T-helper 17 cell (primary cell): ENCODE measurements at places on chromosomes 16 and 17. TPM values are rescaled to one million over a fixed set of nuclear protein-coding genes. Genes with fewer than 3 reads are reported as not detected.

DNA sequence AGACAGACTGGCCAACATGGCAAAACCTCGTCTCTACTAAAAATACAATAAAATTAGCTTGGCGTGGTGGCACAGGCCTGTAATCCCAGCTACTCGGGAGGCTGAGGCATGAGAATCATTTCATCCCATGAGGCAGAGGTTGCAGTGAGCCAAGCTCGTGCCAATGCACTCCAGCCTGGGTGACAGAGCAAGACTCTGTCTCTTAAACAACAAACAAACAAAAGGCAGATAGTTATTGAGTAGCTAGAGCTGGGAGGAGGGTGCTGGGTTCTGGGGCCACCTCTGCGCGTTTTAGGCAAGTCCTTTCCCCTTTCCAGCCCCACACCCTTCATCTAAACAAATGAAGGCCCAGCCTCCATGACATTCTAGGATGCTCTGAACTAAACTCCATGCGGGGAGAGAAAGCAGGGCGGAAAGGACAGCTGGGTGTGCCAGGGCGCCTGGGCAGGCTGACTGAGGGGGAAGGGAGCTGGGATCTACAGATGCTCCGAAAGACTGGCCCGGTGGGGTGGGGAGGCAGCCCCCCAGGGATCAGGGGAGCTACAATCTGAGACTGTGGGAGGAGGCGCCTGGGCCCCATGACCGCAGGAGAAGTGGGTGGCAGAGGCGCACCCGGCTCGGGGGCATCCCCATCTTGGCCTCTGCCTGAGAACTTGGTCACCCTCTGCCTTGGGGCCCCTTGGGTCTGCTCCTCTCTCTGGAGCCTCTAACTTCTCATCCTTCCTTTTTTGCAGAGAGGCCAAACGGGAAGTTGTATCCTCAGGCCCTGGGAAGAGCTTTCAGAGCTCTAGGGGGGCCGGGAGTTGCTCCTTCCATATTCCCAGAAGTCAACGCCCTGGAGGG is 910 bp downstream of the ITGAL start:
- DNase-seq, result peak; percentile 31

- DNase-seq, result no peak
Observed at GRCh38 chr16:8919934-8920462, 37.8 kb downstream of the LITAFD start.

GRCh38 chr17:66515974-66516373 is 213.6 kb downstream of the PRKCA start:
- no peak for DNase-seq

GRCh38 chr16:54503856-54504219 is 217.3 kb upstream of the IRX3 start:
- DNase-seq, result no peak

DNA sequence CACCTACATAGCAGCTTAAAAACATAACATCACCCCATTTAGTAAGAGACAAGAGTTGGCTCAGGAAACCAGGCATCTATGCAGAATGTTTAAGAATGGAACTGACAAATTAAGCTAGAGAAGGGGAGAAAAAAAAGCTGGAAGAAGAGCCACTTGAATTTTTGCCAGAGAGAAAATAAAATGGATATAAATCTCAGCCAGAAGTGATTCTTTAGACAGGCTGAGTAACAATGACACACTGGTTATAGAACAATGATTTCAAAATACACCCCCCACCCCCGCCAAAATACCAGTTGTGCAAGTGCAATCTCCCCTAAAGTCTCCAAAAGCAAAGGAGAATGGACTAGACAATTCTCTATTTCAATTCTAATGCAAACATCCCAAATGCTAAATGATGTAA is 22.4 kb downstream of the LSM12 start:
- DNase-seq, result no peak

DNA sequence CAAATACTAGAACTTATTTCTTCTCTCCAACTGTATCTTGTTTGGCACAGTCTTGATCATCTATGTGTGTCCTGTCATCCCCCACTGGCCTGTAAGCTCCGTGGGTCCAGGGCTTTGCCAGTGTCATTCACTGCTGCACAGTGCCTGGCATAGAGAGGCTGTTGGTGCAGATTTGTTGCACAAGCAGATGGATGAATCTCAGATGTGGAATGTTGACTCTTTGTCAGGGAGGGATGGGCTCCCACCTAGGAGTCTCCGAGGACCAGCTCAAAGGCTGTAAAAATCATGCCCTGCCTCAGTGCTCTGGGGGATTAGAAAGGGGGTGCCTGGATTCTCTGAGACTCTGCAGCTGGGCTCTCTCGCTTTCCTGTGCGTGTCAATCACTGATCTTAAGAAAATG is 60.6 kb downstream of the RAB11FIP4 start:
- no peak for DNase-seq

GRCh38 chr16:76176153-76176552 is 101.0 kb upstream of the CNTNAP4 start:
- DNase-seq, result no peak

The MATCAP1 gene
- total RNA-seq, result 19.7 TPM

The MRPL28 gene
- total RNA-seq, result 25.2 TPM

The TP53TG3B gene
- not detected for total RNA-seq

The CFAP97D1 gene
- not detected for total RNA-seq

The DNAAF1 gene
- total RNA-seq, result not detected
